ENCODE measurements at places on chromosomes 2 and 18.

- no peak for DNase-seq
Measured at GRCh38 chr2:39109537-39109936, 11.3 kb downstream of the SOS1 start.

DNA sequence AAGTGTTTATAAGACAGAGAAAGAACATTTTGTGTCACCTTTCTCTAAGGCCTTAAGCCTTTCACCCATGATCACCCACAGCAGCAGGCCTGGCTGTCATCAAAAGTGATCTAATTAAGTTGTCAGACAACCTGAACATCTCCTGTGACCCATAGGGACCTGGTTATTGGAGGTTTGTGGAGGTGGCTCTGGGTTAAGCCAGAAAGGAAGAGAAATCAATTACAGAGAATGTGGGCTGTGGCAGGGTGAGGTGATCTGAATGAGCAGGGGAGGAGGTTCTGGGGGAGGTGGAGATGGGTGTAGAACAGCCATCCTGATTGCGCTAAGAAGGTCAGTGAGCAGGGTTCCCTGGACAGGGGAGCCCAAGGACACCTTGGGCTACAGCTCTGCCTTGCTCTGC lies 170.8 kb downstream of the FSHR start:
- no peak for DNase-seq

DNA sequence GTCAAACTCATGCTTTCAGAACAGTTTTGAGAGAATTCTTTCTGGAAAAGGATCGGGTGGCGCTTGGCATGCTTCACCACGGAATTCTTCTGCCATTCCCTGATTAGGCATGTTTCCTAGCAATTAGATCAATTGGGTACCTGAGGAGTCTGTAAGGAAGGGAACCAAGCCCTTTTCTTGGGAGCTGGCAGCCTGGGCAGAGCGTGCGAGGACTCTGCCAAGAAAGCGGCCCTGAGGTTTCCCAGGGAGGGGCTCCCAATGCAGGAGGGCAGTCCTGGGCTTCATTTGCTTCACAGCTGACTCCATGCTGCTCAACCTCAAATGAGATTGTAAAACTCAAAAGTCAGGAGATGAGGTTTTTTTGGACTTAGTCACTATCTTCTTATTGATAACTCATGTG lies 60.3 kb downstream of the MYCN start:
- DNase-seq, result no peak

GRCh38 chr18:62777814-62778213 lies 62.5 kb downstream of the PHLPP1 start:
- no peak for DNase-seq

DNA sequence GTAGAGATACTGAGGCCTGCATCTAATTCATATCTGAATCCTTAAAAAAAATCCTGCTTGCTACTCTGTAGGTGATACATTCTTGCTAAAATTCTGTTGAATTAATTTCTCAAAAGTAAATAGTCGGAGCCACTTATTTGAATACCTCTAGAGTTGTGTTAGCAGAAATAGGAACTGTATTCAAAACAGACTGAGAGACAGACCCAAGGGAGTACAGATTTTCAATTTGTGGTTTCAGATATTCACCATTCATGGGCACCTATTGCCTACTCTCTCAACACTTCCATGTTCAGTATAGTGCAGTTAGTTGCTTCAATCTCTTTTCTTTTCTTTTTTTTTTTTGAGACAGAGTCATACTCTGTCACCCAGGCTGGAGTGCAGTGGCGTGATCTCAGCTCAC lies 46.6 kb upstream of the CTLA4 start:
- DNase-seq, result no peak

DNA sequence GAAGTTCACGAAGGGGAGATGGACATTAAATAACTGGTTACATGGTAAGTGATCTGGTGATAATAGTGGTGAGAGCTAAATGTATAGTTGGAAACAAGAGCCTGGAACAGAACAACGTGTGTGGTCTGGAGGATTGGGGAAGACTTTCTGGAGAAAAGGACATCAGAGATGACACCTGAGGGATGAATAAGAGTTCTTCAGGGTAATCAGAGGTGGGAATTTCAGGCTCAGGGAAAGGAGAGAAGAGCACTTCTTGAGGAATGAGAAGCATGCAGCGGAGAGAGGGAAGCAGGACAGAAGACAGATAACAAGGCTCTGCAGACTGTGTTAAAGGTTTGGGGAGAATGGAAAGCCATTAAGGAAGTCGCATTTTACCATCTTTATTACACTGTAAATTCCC lies 450.7 kb downstream of the TNS1 start:
- DNase-seq, result no peak

GRCh38 chr2:148338541-148338940 lies 306.0 kb upstream of the EPC2 start:
- DNase-seq, result no peak

- DNase-seq, result no peak
Measured at GRCh38 chr2:55097082-55097460, 46.8 kb upstream of the RTN4 start.

DNA sequence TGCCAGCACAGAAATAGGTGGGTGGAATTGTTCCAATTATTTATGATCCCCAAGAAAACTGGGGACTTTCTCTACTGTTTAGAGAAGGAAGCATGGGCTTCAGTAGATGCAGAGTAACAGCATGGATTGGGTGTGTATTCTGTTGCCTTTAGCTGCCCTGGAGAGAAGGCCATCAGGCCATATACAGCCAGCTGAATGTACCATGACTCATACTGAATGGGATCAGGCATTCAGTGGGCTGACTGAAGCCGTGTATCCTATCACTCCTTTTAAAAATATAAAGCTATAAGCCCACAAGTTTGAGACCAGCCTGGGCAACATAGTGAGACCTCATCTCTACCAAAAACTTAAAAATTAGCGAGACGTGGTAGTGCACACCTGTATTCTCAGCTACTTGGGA lies 16.7 kb upstream of the PLEKHM3 start:
- DNase-seq, result no peak

GRCh38 chr2:165927353-165927752 lies 26.2 kb downstream of the TTC21B start:
- DNase-seq, result no peak

DNA sequence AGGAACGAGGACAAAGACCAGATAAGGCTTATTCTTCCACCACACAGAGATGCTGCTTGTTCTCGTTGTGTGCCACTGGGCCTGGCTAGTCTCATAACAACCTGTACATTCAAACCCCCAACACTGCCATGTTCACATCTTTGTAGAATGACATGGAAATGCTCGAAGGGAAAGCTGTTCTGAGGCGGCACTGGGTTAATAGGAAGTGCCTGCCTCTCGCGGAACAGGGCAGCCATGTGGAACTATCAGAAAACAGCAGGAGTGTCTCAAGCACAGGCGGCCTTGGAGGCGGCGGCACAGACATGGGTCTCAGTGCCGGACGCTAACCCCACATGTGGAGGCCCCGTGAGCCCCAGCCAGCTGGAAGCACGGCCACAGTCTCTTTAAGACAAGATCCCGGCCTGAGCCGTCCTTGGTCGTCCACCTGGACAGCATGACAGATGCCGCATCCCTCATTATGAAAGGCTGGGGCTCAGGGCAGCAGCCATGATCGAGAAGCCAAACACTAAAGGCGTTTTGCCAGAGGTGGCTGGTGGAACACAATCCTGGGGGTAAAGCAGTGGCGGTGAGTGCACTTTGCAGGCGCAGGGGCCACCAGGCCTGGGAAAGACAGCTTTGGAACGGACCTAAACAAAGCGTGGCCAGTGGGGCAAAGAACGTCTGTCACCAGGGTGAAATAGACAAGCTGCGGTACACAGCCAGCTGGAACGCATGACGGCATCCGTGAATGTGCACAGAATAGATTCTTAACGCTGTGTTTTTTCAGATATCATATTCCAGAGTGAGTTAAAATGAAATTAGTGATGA lies 161.0 kb downstream of the HDAC4 start:
- DNase-seq, result no peak

GRCh38 chr2:74552914-74553811 lies 579 bp downstream of the LOXL3 start:
- peak; percentile 84 for DNase-seq

Data from H7 (cell line).